Stimulated activated CD4-positive, alpha-beta T cell treated with anti-CD3 and anti-CD28 coated beads, Interleukin-15, amount 100 ng/mL, for 48 hours (primary cell): ENCODE measurements at places on chromosomes 2 and 18.

DNA sequence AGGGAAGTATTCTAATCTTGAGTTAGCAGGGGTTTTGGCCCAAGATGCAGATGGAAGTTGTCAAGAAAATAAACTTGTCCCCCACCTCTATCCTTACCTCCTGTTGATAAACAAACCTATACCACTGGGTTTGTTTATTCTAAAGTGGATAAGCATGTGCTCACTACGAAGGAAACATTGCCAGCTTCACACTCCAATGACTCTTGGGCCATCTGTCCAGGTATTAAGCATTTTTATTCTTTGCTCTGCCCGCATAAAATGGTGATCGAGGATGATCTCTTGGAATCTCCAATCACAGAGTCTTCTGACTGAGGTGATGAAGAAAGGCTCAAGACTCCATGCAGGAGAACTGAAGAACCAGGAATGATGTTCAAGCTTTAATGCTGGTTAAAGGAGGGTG lies 1908.4 kb upstream of the PIK3C3 start:
- DNase-seq: no peak

DNA sequence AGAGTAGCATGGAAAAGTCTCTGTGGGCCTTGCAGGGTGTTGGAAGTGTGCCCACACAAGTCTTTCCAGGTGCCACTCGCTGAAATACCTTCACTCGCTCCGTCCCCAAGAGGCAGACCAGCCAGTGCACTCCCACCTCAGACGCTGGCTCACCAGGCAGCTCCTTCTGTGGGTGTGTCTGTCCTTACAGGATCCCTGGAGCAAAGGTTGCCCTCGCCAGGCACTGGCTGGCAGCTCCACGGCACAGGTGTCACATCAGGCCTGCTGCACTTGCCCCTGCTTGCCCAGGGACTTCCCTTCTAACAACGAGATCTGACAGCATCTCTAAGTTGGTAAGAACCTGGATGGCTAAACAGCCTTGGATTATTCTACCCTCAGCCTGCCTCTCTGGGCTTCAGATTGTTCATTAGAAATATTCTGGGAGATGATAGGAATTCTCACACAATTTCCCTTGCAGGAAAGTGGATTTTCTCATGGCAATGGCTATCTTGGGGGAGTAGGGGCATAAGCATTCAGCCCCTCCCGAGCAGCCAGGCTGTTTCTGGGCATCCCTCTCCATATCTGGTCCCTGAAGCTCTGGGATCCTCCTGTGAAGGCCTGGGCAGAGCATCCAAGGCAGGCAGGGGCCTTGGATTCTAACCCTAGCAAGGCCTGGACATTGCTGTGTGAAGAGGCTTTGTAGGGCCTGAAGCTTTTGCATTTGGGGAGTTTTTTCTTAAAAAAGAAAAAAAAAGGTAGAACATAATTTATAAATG lies 262.1 kb downstream of the MYCN start:
- DNase-seq: no peak

GRCh38 chr2:183416753-183417152 lies 292.5 kb downstream of the NUP35 start:
- DNase-seq: no peak

DNA sequence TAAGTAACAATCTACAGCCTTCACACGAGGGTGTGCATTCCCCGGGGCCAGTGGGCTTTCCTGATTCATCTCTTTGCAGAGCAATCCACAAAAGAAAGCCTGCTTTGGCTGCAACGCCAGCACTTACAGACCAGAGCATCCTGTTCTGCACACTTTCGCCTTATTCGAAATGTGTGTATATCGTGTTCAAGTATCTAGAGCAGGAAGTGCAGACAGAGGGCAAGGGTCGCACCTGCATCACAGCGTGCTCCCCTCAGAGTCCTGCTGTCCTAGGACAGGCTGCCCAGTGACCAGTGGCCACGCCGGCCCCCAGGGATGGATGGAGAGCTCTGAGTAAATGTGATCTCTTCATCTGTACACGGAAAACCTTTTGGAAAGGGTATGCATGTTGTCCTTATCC lies 264.3 kb downstream of the ZNF516 start:
- DNase-seq: no peak

GRCh38 chr2:121231385-121232000 lies 53.5 kb downstream of the TFCP2L1 start:
- no peak for DNase-seq

DNA sequence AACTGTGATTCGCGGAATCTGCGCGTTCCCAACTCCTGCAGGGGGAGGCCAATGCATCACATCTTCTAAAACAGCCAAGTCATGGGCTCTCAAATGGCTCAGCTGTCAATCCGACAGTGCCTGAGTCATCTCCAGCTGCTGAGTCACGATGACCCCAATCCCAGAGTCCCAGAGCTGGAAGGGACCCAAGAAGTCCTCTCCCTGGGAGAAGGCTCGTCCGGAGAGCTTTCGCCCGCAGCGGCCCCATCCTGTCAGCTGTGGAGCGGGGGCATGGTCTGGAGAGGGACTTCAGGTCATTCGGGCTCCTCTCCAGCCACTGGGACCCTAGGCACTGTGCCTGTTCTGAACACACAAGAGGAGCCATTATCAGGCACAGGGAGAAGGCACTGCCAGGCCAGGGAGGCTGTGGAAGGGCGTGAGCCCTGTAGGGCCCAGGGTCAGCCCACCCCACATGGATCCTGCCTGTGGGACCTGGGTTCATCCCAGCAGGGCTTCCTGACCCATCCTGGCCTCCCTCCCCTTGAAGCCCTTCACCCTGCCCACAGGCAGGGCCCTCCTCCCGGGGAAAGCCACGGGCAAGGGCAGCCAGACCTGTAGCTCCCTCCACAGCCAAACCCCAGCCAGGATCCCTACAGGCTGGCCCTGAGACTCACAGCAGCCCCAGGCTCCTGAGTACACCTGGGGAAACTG lies 47.6 kb upstream of the GPC1 start:
- no peak for DNase-seq
